ENCODE measurements at places on chromosomes 2 and 18.
A peak's percentile ranks its signal among the peaks of the same experiment; 100 is the strongest.

GRCh38 chr2:36059691-36060090 is 295.9 kb upstream of the CRIM1 start:
- no peak for DNase-seq

GRCh38 chr18:63223837-63224236 is 95.7 kb downstream of the BCL2 start:
- no peak for DNase-seq

DNA sequence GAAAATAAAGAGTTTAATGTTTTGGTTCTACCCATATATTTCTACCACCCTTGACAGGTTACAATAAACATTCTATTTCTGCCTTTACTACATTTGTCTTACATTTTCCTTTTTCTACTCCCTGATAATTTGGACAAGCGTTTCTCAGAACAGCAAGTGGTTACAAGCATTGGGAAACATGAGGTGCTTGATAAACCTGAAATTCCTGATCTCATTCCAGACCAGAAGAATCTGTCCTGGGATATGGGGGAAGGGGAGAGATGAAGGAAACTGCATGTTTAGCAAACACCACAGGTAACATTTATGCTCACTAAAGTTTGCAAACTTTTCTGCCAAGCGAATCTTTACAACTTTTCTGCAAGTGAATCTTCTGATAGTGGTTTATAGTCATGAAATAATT is 28.3 kb upstream of the DSC1 start:
- no peak for DNase-seq

DNA sequence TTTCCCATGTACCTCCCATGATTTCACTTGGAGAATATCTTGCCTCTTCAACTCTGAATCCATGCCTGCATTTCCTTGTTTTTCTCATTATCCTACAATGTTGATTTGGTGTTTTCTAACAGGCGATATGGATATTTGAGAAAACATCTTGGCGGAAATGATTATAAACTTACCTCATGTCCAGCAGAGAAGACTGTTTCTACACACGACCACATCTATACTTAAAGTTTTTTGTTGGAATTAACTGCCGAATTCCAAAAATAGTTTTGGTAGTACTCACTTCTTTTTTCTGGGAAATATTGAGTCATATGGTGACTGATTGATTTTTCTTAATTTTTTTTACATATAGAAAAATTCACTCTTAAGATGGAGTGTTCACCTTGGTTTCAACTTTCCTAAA is 41.4 kb upstream of the TMEFF2 start:
- peak; percentile 27 for DNase-seq

- DNase-seq: no peak
These were observed 121.2 kb upstream of the SLC35G4 start for GRCh38 chr18:11488175-11488574.

DNA sequence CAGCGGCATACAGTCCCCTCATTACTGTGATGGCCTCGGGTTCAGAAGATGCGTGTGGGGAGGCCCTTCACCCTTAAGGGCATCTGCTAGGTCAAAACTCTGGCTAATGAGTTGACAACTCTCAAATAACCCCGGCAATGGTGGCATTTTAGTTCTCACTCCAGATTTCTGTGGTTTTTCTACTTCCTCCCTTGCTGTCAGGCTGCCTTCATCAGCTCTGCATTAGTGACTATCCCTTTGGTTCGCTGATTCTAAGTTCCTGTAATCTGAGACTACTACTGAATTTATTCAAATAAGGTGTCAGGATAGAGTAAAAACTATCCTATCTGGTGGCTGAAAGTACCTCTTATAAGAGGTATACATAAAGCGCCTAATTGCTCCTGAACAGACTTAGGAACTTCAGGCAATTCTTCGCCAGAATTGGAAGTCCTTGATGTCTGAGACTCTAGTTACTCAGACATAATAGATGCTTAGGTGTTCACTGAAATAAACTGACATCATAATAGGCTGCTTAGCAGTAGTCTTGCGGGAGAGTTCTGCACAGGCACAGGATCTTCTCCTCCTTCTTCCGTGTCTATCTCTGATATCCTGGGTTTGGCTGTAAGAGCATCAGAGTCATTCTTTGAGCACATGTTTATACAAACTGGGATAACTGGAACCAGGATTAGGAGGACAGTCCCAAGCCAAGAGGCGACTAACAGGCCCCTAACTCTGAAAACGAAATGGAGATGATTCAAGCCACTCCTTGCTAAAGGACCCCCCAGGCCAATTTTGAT is 194.5 kb downstream of the DNER start:
- DNase-seq: peak; percentile 6

DNA sequence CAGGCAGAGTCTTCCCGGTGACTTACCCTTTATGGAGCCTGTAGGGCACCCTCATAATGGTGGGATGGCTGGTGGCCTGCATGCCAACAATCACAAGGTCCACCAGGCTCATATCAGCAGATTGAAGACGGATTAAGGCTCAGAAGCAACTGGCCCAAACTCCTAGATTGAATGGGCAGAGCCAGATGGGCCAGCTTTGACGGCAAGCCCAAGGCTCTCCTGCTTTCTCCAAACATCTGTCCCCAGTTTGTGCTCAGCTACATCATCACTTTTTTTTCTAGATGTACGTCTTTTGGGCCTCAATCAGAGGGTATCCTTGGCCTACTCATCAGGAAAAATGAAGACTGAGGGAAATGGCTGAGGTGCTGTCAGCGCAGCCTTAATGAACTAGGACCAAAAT is 114.6 kb downstream of the VIT start:
- no peak for DNase-seq

DNA sequence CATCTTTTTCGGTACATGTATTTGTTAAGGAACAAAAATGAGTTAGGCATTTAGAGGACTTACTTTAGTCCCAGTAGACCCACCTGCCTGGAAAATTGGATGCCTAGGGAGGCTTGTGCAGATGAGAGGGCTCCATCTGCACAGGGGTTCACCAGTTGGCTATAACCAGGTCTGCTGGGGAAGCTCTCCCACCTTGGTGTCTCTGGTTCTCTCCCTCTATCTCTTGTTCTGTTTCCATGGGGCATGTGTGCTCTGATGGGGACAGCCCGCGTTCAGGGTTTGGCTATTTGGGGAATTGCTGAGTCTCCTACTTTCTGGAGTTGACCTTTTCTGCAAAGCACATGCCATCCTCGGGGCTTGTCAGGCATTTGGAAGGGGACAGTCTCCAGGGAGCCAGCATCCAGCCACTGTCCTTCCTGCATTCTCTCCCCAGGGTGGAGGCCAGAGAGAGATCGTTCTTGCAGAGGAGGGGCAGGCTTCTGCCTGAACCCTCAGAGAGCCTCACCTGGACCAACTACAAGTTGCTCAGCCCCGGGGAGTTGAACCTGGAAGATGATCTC is 157.3 kb downstream of the KLHL29 start:
- no peak for DNase-seq

DNA sequence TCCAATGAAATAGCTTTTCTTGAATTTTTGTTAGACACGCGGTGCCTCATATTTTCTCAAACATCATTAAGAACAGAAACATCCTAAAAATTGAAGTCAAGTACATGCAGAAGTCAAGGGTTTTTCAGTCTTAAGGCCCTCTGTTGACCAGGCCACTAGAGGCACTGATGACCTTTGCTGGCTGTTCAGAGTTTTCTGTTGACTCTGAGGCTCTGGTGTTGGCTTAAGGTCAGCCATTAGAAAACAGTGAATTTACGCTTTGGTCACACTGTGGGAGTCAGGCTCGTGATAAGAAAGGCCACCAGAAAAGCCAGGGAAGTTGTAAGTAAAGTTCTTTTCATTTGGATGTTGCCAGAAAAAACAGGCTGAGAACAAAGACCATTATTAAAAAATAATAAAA is 5.8 kb upstream of the UPP2 start:
- DNase-seq: no peak

- DNase-seq: no peak
These were observed 116.7 kb upstream of the COPS8 start for GRCh38 chr2:236968880-236969534.

- DNase-seq: no peak
These were observed 21.5 kb downstream of the B3GNT2 start for GRCh38 chr2:62217421-62217820.

- DNase-seq: no peak
These were observed 28.6 kb upstream of the CLASP1 start for GRCh38 chr2:121677855-121678254.

DNA sequence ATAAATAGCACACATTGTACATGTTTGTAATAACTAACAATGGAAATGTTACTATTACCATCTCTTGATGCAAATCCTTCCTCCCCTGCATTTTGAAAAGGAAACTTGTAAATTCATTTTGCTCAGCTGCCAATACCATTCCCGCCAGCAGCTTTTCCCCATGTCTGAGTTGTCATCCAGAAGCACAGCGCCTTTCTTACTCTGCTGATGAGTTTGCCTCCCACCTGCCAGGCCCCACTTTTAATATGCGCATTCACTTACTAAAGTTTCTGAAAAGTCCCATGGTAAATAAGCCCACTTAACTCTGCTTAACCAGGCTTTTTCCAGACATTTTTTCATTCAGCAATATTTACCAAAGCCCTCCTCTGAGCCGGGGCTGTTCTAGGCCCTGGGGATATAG is 3.9 kb downstream of the CHST10 start:
- no peak for DNase-seq

DNA sequence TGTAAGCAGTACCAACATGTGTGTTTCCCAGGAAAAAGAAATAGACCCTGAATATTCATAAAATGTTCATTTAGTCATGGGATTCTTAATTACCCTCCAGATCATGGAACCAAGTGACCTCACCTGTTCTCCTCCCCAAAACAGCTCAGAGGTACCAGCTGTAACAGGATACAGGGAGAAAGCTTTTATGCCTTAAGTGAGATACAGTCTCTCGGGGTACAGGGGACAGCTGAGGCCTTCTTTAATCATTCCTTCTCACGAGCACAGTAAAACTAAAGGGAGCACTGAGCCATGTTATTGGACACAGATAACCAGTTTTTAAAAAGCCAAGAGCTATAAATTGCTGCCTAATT is 16.6 kb downstream of the EPHA4 start:
- DNase-seq: no peak

GRCh38 chr2:230153390-230153976 is 66.3 kb downstream of the SP110 start:
- peak; percentile 24 for DNase-seq

GRCh38 chr2:120740765-120741524 is 5.3 kb downstream of the GLI2 start:
- no peak for DNase-seq

- no peak for DNase-seq
These were observed 561.1 kb downstream of the CNTNAP5 start for GRCh38 chr2:124586210-124586609.

DNA sequence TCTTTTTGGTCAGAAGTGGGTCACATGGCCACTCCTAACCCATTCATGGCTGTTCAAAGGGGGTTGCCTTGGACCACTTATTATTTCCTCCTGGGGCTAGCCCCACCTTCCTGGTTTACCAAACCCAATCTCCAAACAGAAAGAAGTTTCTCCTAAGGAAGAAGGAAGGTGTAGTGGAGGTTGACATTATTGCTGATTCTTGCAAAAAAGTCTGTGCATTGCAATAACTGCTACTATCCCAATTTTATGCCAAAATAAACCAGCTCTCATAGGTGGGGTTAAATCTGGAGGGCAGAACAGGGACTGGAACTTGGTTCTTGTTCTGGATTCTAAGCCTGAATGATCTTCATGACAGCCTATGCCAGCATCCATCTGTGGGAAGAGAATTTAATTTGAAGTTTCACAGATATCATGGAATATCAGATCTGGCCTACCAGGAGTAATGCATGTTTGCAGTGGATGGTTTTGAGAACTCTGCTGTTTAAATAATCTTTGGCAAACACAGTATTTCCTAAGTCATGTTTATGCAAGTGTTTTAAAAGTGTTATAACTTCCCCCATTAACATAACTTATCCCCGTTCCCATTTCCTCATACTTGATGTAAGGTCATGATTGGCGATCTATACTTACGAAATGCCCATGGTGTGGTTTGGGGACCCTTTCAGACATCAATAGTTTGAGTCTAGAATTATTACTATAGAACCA is 11.9 kb downstream of the ANXA4 start:
- DNase-seq: no peak

DNA sequence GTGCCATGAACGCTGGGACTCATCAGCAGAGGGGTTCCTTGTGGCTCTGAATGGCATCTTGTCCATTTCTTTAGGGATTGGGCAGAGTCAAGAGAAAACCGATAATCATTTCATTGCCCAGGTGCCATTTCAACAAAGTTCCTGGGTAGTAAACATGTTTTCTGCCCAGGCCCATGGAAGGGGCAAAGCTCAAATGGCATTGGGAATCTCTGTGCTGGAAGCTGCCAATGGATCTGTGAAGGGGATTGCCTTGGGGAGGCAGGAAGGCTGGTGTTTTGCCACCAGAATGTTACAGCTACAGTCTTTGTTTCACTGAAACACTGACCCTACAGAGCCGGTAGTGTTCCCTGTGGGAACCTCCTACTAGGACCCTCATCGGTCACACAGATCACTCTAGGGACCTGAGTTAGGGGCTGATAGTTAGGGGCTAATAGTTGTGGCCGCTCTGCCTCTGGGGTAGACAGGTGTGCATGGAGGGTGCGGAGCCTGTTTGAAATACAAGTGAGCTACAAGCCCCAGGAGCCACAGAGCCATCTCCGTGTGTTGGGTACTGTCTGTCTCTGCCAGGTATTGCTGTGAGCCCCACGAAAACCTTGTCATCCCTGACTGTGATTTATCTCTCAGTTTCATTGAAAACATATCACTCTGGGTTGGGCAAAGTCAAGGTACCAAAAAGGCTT is 224.4 kb upstream of the COPS8 start:
- no peak for DNase-seq

DNA sequence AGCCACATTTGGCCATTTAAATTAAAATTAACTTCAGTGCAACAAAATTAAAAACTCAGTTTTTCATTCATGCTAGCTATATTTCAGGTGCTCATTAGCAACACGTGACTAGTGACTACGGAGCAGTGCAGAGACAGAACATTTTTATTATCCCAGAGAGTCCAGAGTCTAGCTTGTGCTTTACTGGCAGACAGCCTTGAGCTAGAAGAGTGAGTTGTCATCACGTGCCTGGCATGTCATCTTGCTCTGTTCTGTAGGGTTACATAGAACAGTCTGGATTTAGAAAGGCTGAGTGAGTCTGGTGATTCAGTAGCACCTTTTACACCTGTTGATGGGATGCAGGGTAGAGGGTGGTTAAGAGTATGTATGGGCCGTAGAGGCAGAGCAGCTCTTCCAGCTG is 136.9 kb upstream of the IL1R2 start:
- no peak for DNase-seq

- DNase-seq: no peak
These were observed 106.7 kb downstream of the METTL8 start for GRCh38 chr2:171327043-171327496.

- DNase-seq: no peak
These were observed 286.0 kb upstream of the LYPD1 start for GRCh38 chr2:132955871-132956615.

DNA sequence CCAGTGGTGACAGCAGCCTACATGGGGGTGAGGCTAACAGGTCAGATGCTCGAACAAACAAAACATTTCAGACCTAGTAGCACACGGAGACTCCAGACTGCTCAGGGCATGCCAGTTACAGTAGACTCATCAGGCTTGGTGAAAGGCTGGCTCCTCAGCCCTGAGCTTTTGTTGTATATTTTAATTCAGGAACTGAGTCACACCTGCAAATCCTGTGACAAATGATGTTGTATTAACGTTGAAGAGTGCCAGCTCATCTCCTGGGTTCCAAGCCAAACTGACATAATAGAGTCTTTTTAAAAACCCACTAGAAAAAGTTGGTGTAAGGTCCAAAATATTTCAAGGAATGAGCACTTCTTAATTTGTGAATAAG is 65.3 kb downstream of the C1D start:
- peak; percentile 48 for DNase-seq

GRCh38 chr2:233108611-233109490 is 48.7 kb downstream of the INPP5D start:
- no peak for DNase-seq

- no peak for DNase-seq
These were observed 183.8 kb downstream of the PTPRM start for GRCh38 chr18:7750966-7751365.
